ENCODE measurements at places on chromosomes 12 and 14.

DNA sequence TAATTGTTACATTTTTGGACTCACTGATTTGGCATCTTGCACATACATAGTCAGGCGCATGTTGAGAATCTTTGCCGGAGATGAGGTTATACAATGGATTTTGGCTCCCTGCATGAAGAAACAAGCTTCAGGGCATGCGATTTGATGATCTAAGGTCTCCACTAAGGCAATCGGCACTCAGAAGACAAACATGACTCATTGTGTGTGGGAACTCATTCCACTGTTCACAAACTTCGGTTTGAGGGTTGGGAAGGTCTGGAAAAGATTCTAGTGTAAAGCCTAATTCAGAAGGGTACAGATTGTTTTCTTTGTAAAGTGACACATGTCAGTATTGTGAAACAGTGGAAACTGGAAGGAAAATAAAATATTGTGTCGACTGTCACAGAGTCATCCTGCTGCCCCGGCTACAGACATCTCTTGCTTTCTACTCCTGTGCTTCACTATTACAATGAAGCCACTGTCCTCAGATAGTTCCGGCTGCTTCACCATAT is 192.6 kb upstream of the HMGA2 start:
- H3K27me3 ChIP-seq = no peaks in the 10 kb centered on the region
- H3K4me1 ChIP-seq = no peaks in the 10 kb centered on the region
- H3K4me3 ChIP-seq = no peak overlapping the region
- no peak for DNase-seq
- no peaks in the 10 kb centered on the region for H3K36me3 ChIP-seq
- H3K27ac ChIP-seq = no peak overlapping the region

DNA sequence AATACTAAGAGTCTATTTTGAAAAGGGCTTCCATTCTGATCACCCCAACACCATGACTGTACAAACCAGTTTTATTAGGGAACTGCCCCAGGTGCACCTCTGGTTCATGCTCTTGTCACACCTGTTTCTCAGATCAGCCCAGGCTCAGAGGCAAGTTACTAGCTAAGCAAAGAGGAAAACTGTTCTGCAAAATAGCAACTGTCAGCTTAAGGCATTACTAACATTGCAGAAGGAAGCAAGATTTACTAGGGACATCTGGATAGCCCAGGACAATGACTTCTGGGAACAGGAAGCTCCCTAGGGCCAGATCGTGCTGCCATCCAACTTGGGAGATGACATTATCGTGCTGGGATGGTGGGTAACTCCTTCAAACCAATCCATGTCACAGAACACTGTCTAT is 30.1 kb downstream of the ANAPC7 start:
- peaks cover 32% of the 10 kb centered on the region for H3K4me1 ChIP-seq
- H3K27ac ChIP-seq = peak overlapping the region; percentile 31
- no peak for DNase-seq
- no peak overlapping the region for H3K4me3 ChIP-seq
- peaks cover 50% of the 10 kb centered on the region for H3K36me3 ChIP-seq

- H3K4me1 ChIP-seq = no peaks in the 10 kb centered on the region
- no peaks in the 10 kb centered on the region for H3K36me3 ChIP-seq
- H3K27ac ChIP-seq = no peak overlapping the region
- H3K4me3 ChIP-seq = no peak overlapping the region
- no peaks in the 10 kb centered on the region for H3K27me3 ChIP-seq
- DNase-seq = no peak
These were observed 27.4 kb downstream of the NELL2 start for GRCh38 chr12:44848703-44849085.

DNA sequence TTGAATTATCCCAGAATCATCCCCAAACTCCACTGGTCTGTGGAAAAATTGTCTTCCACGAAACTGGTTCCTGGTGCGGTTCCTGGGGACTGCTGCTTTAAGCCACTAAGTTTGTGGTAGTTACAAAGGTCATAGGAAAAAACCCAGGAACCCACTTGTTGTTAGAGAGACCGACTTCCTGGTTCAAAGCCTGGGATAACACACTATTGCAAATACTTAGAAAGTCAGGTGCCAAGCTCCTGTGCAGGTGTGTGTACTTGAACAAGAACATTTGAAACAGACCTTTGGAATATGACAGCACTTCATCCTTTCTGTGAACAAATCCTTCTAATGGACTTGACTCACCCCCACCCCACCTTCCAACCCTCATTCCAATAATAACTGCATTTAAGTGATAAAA is 519.6 kb downstream of the GLT1D1 start:
- H3K36me3 ChIP-seq = no peaks in the 10 kb centered on the region
- no peaks in the 10 kb centered on the region for H3K4me1 ChIP-seq
- no peak overlapping the region for H3K4me3 ChIP-seq
- no peaks in the 10 kb centered on the region for H3K27me3 ChIP-seq
- DNase-seq = no peak

DNA sequence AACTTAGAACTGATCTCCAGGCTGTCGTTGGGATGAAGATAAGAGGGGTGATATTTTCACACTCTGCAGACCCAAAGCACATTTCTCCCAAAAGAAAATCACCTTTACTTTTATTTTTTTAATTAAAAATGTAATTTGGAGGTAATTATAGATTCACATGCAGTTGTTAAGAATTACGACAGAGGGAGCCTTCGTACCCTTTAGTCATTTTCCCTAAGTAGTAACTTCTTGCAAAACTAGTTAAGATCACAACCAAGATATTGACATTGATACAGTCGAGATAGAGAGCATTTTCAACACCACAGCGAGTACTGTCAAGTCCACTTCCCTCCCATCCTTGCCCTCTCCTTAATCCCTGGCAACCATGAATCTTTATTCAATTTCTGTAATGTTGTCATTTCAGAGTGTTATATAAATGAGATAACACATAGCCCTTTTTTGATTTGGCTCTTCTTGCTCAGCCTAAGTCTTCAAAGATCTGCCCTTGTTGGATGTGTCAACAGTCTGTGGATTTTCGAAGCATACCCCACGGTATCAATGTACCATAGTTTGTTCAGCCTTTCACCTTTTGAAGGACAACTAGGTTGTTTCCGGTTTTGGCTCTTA is 39.6 kb downstream of the DNAH10 start:
- no peaks in the 10 kb centered on the region for H3K27me3 ChIP-seq
- H3K36me3 ChIP-seq = no peaks in the 10 kb centered on the region
- no peaks in the 10 kb centered on the region for H3K4me1 ChIP-seq

DNA sequence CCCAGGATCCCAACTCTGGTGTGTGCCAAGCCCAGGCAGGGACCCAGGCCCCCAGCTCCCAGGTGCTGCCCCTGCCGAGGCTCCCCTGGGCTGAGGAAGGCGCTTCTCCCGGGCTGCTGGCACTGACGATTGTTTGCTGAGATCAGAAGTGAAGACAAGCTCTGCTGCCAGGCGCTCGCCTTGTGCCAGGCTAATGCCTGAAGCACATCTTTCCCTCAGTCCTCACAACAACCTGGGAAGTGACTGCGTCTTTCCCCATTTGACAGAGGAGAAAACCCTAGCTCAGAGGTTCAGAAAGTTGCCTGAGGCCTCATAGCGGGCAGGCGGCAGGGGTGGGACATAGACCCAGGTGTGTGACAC is 36.8 kb downstream of the ANKRD9 start:
- peaks cover 8% of the 10 kb centered on the region for H3K4me1 ChIP-seq
- no peaks in the 10 kb centered on the region for H3K36me3 ChIP-seq
- no peak overlapping the region for H3K27ac ChIP-seq
- H3K27me3 ChIP-seq = no peaks in the 10 kb centered on the region

DNA sequence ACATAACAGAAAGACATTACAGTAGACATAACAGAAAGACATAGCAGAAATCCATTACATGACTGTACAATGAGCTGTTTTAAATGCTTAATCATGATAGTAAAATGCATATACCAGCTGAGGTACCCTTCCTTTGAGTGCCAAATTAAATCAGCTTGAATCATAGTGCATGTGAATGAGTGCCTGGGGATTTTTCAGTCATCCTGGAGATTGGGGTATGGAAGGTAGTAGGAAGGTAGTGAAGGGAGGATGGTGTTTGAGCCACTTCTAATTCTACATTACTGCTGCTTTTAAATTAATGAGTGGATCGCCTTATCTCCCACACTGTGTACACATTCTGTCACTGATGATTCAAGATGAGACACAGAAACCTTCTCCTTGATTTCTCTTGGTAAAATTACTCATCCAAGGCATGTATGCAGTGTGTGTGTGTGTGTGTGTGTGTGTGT is 534.2 kb downstream of the LRFN5 start:
- no peak overlapping the region for H3K4me3 ChIP-seq
- no peaks in the 10 kb centered on the region for H3K36me3 ChIP-seq
- no peaks in the 10 kb centered on the region for H3K27me3 ChIP-seq
- no peaks in the 10 kb centered on the region for H3K4me1 ChIP-seq
- no peak for DNase-seq
- H3K27ac ChIP-seq = no peak overlapping the region

GRCh38 chr12:130752692-130753230 is 36.7 kb upstream of the RIMBP2 start:
- H3K27ac ChIP-seq = no peak overlapping the region
- no peaks in the 10 kb centered on the region for H3K36me3 ChIP-seq
- H3K4me3 ChIP-seq = no peak overlapping the region
- H3K4me1 ChIP-seq = no peaks in the 10 kb centered on the region
- no peak for DNase-seq

- no peaks in the 10 kb centered on the region for H3K4me1 ChIP-seq
- DNase-seq = no peak
- H3K4me3 ChIP-seq = no peak overlapping the region
- no peaks in the 10 kb centered on the region for H3K27me3 ChIP-seq
These were observed 19.1 kb downstream of the NGB start for GRCh38 chr14:77251870-77252269.

- H3K27me3 ChIP-seq = no peaks in the 10 kb centered on the region
- H3K4me1 ChIP-seq = no peaks in the 10 kb centered on the region
- no peak for DNase-seq
- H3K27ac ChIP-seq = no peak overlapping the region
- no peaks in the 10 kb centered on the region for H3K36me3 ChIP-seq
These were observed 148.1 kb upstream of the NRXN3 start for GRCh38 chr14:78022059-78022458.

GRCh38 chr14:87899228-87899627 is 93.8 kb downstream of the GALC start:
- no peaks in the 10 kb centered on the region for H3K36me3 ChIP-seq
- DNase-seq = no peak
- no peak overlapping the region for H3K27ac ChIP-seq
- H3K27me3 ChIP-seq = no peaks in the 10 kb centered on the region

DNA sequence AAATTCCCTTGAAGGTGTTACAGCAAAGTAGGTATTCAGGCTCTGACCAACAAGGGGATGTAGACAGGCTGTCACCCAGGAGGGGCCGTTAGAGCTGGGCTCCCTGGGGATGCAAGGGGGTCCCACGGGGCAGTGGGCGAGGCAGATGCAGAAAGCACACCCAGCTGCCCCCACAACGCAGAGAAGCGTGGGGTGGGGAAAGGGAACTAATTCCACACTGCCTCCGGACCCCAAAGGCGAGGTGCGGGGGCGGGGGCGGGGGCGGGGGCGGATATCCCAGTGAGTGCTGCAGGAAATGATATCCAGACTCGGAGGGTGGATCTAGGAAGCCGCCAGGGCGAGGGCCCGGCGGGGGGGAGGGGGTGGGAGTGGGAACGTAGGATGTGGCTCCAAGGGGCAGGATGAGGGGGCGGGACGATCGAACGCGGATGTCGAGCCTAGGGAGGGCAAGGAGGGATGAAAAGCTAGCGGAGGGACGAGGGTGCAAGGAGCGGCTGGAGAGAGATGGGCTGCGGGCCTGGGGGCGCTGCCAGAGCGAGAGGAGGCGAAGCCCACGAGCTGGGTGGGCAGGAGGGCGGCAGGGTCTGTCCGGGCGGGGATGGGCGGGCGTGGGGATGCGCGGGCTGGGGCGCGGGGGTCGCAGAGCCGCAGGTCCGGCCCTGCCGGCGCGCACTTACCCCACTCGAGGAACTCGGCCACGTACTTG is 874 bp downstream of the CDC42BPB start:
- no peaks in the 10 kb centered on the region for H3K27me3 ChIP-seq
- peaks cover 50% of the 10 kb centered on the region for H3K4me1 ChIP-seq
- peak overlapping the region; percentile 87 for H3K27ac ChIP-seq
- peak overlapping the region; percentile 92 for H3K4me3 ChIP-seq
- DNase-seq = peak; percentile 72

DNA sequence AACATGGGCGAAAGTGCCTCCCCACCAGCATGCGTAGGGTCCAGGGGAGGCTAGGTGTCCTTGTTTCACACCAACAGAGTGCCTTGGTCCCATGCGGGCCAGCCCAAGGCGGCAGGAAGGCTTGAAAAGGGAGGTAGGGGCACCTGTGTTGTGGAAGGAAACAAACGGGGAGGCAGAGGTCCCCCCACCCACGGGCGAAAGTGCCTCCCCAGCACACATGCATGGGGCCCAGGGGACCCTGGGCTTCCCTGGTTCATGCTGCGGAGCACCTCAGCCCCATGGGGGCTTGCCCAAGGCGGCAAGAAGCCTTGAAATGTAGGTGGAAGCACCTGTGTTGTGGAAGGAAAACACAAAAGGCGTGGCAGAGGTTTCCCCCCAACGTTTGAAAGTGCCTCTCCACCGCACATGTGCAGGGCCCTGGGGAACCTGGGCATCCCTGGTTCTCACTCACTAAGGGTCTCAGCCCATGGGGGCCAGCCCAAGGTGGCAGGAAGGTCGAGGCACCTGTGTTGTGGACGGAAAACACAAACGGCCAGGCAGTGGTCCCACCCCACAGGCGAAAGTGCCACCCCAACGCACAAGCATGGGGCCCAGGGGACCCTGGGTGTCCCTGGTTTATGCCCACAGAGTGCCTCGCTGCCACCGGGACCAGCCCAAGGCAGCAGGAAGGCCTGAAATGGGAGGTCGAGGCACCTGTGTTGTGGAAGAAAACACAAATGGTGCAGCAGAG is 374.7 kb downstream of the ALG10 start:
- no peak overlapping the region for H3K4me3 ChIP-seq
- no peaks in the 10 kb centered on the region for H3K27me3 ChIP-seq
- peak; percentile 21 for DNase-seq
- H3K36me3 ChIP-seq = no peaks in the 10 kb centered on the region
- no peak overlapping the region for H3K27ac ChIP-seq

DNA sequence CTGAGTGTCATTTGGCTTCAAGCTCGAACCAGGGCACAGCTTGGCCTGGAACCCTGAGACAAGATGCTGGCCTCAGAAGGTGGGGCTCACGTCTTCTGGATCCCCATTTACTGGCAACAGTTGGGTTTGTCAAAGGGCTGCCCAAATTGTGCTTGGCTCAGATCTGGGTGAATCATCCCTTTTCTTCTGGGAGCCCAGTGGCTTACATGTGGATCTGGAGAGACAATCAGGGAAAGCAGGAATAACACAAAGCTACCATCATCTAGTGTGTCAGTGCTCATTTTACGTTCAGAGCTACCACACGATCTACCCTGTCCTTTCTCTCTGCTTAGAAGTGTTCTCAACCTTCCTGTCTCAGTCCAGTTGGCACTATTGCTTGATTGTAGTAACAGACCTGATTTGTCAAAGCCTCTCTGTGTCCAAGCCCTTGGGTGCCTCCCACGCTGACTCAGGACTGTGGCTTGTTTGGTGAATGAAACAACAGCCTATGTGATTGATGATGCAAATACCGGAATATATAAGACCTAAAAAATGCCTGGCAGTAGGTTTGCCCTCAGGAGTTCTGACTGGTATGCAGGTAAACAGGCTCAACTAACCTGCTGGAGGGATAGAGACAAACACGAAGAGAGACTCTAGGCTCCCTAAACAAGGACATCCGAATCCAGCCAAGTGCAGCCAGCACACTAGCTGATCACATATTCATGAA is 974.3 kb downstream of the VRK1 start:
- H3K27me3 ChIP-seq = no peaks in the 10 kb centered on the region
- no peak overlapping the region for H3K27ac ChIP-seq
- DNase-seq = no peak
